ENCODE measurements at places on chromosomes 3 and 15.

GRCh38 chr3:18735005-18735404 lies 309.9 kb upstream of the SATB1 start:
- DNase-seq: no peak

DNA sequence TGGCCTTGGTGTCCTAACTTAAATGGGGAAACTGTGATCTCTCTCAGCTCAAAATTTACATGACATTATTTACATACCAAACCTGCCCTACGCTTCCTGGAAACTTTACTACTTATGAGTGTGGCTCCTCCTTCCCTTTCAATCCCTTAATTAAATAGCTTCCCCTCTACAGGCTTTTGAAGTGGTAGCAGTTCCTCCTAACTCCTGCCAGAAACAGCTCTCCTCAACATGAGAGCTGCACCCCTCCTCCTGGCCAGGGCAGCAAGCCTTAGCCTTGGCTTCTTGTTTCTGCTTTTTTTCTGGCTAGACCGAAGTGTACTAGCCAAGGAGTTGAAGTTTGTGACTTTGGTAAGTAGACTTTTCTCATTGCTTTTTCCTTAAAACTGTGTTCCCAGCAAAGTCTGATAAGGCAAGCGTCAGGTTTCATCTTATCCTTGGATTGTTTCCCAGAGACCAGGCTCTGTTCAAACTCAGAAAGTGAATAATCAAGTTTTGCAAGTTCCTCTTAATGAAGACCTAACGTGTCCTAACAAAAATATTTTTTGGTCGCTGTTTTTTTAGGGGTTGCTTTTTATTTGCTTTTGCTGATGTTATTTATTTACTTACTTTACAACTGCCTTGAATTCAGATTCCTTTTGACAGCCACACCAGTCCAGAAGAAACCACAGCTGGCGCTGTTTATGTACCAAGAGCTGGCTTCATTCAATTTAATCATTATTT lies at the start of gene ACP3:
Gene ACP3, plus strand, starts transcription at position 179 of the 720 bp plus-strand sequence. Its CDS starts 50 bp downstream, at position 229.
- peak; percentile 66 for DNase-seq

DNA sequence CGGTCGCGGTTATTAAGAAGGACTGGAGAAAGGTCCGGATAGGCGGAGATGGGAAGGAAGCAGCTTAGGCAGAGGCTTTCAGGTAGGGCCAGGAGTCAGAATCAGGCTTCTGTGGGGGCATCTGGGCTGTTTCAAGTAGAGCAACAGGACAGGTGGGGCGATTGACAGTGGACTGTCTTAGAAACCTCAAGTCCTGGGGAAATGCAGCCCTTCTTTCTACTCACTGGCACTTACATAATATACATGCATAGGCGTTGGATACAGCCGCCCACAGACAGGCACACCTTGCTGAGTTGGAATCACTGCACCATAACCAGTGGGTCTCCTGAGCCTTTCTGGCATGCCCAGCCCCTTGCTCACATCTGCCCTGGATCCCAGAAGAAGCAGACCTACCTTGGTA lies 730 bp downstream of the MYD88 start:
- DNase-seq: no peak

GRCh38 chr3:24496529-24497482 lies 2.2 kb upstream of the THRB start:
- peak; percentile 89 for DNase-seq

DNA sequence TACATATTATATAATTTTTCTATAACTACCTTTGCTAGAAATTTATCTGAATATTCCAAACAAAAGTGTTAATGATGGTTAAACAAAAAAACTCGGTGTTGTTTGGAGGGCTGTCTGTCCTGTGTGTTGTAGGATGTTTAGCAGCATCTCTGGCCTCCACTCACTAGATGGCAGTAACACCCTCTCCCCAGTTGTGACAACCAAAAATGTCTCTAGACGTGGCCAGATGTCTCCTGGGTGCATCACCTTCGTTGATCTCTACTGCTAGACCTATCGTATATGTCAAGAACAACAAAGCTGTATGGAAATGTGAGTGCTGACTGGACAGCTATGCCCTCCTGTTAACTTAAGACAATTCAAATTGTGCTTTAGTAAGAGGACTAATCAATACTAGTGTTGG lies 14.1 kb downstream of the ANKRD34C start:
- DNase-seq: no peak

DNA sequence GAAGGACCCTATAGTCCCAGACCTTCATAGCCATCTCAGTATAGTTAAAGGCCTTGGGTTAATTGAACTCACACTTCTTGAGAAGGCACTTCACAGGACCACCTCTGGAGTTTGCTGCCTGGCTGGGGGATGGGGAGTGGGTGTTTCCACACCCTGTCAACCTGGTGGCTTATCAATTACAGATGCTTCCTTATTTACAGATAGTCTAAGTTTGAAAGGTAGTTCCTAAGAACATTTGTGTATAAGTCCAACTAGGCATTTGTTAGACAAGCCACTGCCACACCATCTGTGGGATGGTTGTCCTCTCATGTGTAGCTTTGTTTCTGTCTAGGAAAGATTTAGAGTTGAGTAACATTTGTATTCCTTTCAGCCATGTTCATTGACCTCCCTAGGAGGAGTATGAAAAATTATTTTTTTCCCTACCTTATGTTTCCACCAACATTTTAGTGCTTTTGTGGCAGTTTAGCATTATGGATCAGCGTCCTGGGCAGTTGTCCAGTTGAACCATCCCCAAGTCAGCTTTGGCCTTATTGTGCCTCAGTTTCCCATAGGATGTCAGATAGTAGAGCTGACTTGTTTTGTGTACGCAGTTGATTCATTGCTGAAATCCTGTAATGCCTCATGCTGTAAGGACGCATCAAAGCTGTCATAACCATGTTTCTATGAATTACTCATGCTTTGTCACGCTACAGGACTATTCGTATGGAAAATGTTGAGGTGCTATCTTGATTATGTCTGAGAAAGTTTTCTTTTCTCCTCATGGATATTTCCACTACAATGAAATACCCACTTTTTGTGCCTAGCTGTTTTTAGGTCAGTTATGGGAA lies 21.2 kb upstream of the SIAH2 start:
- no peak for DNase-seq

- no peak for DNase-seq
These were observed 598.2 kb downstream of the NAALADL2 start for GRCh38 chr3:175457301-175457700.

GRCh38 chr15:29773816-29774215 lies 48.5 kb downstream of the TJP1 start:
- no peak for DNase-seq

DNA sequence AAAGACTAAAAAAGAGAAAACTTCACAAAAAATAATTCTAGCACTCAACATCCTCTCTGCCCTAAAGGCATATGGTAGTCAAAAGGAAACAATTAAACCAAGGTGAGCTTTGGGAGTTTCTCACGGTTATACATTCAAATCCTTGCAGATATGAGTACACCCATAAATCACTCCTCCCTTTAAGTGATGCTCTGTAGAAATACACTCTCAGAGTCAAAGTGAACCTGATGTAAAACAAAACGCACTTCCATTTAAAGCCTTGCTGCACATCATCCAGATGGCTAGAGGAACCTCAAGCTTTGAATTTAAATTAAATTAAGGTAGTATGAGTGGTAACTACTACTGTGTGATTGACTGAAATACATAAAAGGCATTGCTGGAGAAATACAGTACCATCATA lies 36.0 kb upstream of the AADAC start:
- no peak for DNase-seq

- no peak for DNase-seq
These were observed 85.0 kb downstream of the MECOM start for GRCh38 chr3:169578381-169579024.

- DNase-seq: no peak
These were observed 194.9 kb downstream of the CHST2 start for GRCh38 chr3:143314251-143315093.

- no peak for DNase-seq
These were observed 54.2 kb downstream of the B3GALNT1 start for GRCh38 chr3:161050935-161051334.

DNA sequence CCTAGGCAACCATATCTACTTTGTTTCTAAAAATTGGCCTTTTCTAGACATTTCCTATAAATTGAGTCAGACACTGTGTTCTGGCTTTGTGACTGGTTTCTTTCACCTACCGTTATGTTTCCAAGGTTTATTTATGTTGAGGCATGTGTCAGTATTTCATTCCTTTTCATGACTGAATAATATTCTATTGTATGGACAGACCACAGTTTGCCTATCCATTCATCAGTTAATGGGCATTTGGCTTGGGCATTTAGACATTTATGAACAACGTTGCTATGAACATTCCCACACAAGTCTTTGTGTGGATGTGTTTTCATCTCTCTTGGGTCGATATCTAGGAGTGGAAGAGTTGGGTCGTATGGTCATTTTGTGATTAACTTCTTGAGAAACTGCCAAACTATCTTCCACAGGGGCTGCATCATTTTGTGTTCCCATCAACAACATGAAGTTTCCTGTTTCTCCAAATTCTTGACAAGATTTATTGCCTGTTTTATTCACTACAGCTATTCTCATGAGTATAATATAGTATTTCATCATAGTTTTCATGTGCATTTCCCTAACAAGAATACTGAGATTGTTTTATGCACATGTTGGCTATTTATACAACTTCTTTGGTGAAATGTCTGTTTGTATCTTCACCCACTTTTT lies 3.5 kb upstream of the EFCC1 start:
- DNase-seq: no peak

DNA sequence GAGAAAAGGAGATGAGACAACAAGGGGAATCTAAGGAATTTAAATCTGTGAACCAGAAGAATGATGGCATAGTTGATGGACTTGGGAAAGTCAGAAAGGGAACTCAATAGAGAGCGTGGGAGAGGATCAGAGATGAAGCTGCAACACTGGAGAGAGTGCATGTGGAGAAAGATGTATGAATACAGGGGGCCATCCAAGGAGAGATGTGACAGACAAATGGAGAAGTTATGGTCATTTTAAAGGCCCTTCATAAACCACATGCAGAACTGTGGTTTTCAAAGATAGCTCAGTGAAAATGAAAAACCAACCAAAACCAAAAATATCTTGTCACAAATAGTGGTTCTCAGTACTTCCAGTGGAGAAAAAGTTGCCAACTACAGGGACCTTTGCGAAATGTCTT lies 265.2 kb downstream of the SUCLG2 start:
- DNase-seq: no peak

- DNase-seq: no peak
These were observed 76.2 kb downstream of the MRPL46 start for GRCh38 chr15:88391006-88391405.

- DNase-seq: no peak
These were observed 33.2 kb upstream of the NR2C2 start for GRCh38 chr3:14913926-14914778.

DNA sequence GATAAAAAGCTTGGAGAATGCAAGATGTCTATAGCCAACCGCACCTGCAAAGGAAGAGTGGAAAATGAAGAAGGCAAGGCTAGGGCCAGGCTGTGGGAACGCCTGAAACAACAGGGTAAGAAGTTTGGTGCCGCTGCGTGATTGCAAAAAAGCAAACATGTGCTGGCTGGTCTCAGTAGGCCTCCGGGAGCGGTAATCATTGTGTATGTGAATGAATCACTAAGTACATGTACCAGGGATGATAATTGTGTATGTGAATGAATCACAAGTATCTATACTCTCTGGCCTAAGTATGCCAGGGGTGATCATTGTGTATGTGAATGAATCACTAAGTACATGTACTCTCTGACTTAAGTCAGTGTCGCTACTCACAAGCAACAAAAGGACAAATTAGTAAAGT lies 40.3 kb upstream of the PARL start:
- no peak for DNase-seq

DNA sequence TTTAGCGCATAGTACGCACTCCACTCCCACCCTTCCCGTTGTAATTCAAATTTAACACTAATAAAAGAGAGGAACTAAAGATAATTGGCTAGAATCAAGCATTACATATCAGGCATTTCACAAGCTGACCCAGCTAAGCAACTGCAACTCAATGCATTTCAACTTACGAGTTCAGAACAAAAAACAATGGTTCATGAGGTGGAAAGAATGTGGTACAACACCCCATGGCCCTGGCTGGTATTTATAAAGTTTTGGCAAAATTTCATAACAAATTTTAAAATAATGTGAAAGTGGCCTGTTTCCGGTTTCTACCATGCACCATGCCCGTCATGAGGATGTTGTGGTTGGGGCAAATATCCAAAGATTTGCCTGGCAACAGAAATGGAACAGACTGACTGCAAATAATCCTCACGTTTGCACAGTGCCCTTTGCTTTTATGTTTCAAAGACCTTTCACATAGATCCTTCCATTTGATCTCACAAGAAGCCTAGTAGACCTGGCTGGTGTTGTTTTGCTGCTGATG lies 455.3 kb upstream of the NR2F2 start:
- DNase-seq: no peak

- no peak for DNase-seq
These were observed 784 bp upstream of the SAMMSON start for GRCh38 chr3:69998759-69999139.

DNA sequence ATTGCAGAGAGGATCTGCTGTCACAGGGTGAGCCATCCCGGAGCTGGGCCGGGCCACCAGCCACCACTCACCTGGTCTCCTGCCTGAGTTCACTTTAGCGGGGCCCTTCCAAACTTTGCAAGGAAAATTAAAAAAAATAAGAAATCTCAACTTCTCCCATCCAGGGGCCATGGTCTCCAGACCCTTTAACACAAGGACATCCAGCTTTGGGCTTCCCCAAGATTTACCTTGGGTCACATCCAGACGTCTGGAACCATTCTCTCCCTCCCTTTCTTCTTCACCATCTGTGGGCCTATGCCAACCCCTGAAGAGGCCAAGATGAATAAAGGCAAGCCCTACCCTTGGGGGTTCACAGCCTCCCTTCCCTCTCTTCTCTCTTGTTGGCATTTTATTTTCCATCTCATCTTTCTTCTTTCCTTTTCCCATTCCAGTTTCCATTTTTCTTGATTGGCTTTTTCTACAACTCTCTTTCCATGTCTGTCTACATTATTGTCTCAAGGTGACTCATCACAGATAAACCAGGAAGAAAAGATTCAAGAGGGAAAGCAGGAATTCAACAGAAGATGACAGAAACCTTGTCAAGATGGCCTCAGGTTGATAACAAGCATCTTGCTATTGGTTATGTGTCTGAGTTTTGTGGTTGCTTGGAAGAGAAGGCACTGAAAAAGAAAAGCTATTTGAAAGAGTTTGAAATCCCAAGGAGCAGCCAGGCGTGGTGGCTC lies 49.5 kb downstream of the ITGA11 start:
- DNase-seq: no peak

- no peak for DNase-seq
These were observed 73.0 kb downstream of the MYH15 start for GRCh38 chr3:108437439-108437838.

DNA sequence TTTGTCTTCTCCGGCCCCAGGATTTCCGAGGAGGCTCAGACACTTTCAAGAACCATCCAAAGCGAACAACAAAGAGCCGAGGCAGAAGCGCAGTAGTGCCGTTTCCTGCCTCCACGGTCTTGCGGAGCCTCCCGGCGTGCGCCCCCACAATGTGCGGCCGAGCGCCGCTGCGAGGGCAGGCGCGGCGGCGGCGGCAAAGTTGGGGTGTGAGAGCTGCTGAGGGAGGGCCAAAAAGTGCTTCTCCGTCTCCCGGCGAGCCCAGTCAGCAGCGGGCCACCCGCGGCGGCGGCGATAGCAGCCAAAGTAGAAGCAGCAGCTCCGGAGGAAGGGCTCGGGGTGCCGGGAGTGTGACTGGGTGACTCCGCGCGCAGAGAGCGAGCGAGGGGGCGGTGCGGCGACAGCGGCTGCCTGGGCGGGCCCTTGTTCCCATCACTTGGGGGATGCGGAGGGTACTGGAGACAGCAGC lies 749.1 kb downstream of the ROBO1 start:
- peak; percentile 82 for DNase-seq
